ENCODE measurements at places on chromosomes 6 and 20.

- no peaks in the 10 kb centered on the region for H3K27me3 ChIP-seq
- H3K36me3 ChIP-seq: peaks cover 2% of the 10 kb centered on the region
- H3K4me1 ChIP-seq: peaks cover 16% of the 10 kb centered on the region
- DNase-seq: no peak
Observed at GRCh38 chr6:10556992-10557391, 35.8 kb downstream of the GCNT2 start.

DNA sequence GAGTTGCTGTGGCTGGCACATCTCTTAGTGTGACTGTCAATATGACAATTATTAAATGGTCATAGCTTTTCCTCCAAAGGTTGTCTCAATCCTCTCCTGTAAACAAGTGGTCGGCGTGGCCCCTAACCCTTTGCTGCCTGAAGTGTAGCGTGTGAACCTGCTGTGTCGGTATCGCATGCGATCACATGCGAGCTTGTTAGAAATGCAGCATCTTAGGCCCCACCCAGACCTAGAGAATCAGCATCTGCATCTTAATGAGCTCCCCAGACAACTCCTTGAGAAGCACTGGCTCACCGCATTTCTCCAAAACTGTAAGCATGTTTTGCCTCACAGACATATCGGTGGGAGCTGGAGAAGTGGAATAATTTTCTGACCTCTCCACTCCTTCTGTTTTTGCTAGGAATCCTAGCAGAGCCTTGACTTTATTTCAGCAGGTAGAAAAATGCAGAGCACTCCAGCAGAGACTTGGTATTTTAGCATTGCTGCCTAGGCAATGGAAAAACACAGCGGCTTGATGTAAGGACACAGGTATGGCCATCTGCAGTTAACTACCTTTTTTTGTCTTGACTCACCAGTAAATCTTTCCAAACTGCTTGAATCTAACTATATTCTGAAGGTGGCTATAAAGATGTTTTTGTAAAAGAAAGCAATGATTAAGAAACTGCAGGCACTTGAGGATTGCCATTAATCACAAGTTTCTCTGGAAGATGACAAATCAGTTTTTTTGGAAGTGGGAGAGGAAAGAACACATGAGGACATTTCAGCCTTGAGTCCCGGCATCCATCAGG is 67.6 kb downstream of the PSMG4 start:
- H3K27me3 ChIP-seq: no peaks in the 10 kb centered on the region
- H3K36me3 ChIP-seq: peaks cover 2% of the 10 kb centered on the region
- H3K27ac ChIP-seq: no peak overlapping the region

- no peaks in the 10 kb centered on the region for H3K36me3 ChIP-seq
- H3K27me3 ChIP-seq: no peaks in the 10 kb centered on the region
- no peak overlapping the region for H3K4me3 ChIP-seq
- peak overlapping the region; percentile 53 for H3K27ac ChIP-seq
Observed at GRCh38 chr20:47379433-47380150, 23.1 kb upstream of the ZMYND8 start.

GRCh38 chr6:9532621-9533557 is 882.0 kb downstream of the TFAP2A start:
- no peak overlapping the region for H3K4me3 ChIP-seq
- no peaks in the 10 kb centered on the region for H3K4me1 ChIP-seq
- no peaks in the 10 kb centered on the region for H3K36me3 ChIP-seq
- H3K27me3 ChIP-seq: no peaks in the 10 kb centered on the region
- H3K27ac ChIP-seq: no peak overlapping the region

- H3K27me3 ChIP-seq: peaks cover 9% of the 10 kb centered on the region
- H3K4me1 ChIP-seq: peaks cover 33% of the 10 kb centered on the region
- DNase-seq: no peak
- H3K4me3 ChIP-seq: no peak overlapping the region
- H3K27ac ChIP-seq: no peak overlapping the region
Observed at GRCh38 chr6:35494161-35494563, 2.7 kb downstream of the TEAD3 start.

DNA sequence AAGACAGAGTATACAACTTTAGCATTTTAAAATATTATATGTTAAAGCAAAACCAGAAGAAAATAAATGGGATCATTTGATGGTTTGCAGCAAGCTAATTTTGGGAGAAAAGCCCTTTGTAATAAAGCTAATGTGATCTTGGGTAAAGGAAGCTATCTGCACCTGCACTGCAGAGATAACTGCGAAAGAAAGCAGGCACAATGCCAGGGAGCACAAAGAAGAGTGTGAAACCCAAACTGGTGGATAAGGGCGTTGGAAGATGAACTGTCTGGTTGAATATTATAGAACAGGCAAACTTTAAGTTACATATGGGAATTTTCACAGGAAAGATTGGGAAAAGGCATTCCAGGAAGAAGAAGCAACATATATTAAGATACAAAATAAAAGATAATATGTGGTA is 179.2 kb upstream of the KHDRBS2 start:
- H3K27ac ChIP-seq: no peak overlapping the region
- no peaks in the 10 kb centered on the region for H3K27me3 ChIP-seq
- H3K4me1 ChIP-seq: no peaks in the 10 kb centered on the region
- DNase-seq: no peak
- no peaks in the 10 kb centered on the region for H3K36me3 ChIP-seq

GRCh38 chr6:111798281-111798725 is 74.9 kb downstream of the FYN start:
- no peak overlapping the region for H3K4me3 ChIP-seq
- H3K4me1 ChIP-seq: peaks cover 57% of the 10 kb centered on the region
- peak overlapping the region; percentile 98 for H3K27ac ChIP-seq
- no peaks in the 10 kb centered on the region for H3K27me3 ChIP-seq

GRCh38 chr6:36219081-36219480 is 22.5 kb downstream of the BRPF3 start:
- H3K27me3 ChIP-seq: no peaks in the 10 kb centered on the region
- no peak overlapping the region for H3K27ac ChIP-seq
- no peak for DNase-seq
- H3K4me1 ChIP-seq: peaks cover 15% of the 10 kb centered on the region
- no peak overlapping the region for H3K4me3 ChIP-seq

- peaks cover 46% of the 10 kb centered on the region for H3K4me1 ChIP-seq
- peak overlapping the region; percentile 97 for H3K27ac ChIP-seq
- DNase-seq: peak; percentile 38
- H3K36me3 ChIP-seq: peaks cover 12% of the 10 kb centered on the region
- H3K4me3 ChIP-seq: peak overlapping the region; percentile 99
Observed at GRCh38 chr20:35490736-35491181, 35.4 kb downstream of the CEP250 start.

GRCh38 chr6:72283571-72283970 is 338.3 kb upstream of the KCNQ5 start:
- no peaks in the 10 kb centered on the region for H3K4me1 ChIP-seq
- no peaks in the 10 kb centered on the region for H3K27me3 ChIP-seq
- DNase-seq: no peak
- no peak overlapping the region for H3K27ac ChIP-seq

GRCh38 chr6:144119376-144119775 is 24.0 kb upstream of the SF3B5 start:
- peaks cover 12% of the 10 kb centered on the region for H3K27me3 ChIP-seq
- peaks cover 2% of the 10 kb centered on the region for H3K36me3 ChIP-seq
- DNase-seq: no peak
- no peaks in the 10 kb centered on the region for H3K4me1 ChIP-seq

GRCh38 chr6:89599727-89600126 is 38.8 kb downstream of the LYRM2 start:
- H3K36me3 ChIP-seq: no peaks in the 10 kb centered on the region
- DNase-seq: no peak
- no peak overlapping the region for H3K27ac ChIP-seq
- H3K4me1 ChIP-seq: peaks cover 5% of the 10 kb centered on the region

- no peak overlapping the region for H3K27ac ChIP-seq
- H3K4me3 ChIP-seq: no peak overlapping the region
- DNase-seq: no peak
- no peaks in the 10 kb centered on the region for H3K27me3 ChIP-seq
Observed at GRCh38 chr6:81995548-81996289, 243.2 kb upstream of the TENT5A start.

DNA sequence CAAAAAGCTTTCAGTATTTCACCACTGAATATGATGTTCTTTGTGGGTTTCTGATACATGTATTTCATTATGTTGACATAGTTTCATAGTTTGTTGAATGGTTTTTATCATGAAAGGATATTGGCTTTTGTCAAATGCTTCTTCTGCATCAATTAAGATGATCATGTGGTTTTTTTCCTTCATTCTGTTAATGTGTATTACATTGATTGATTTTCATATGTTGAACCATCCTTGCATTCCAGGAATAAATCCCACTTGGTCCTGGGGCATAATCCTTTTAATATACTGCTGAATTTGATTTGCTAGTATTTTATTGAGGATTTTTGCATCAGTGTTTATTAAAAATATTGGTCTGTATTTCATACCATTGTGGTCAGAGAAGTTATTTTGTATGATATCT is 70.9 kb upstream of the BHLHE23 start:
- no peak overlapping the region for H3K27ac ChIP-seq
- peaks cover 15% of the 10 kb centered on the region for H3K27me3 ChIP-seq
- no peaks in the 10 kb centered on the region for H3K4me1 ChIP-seq

DNA sequence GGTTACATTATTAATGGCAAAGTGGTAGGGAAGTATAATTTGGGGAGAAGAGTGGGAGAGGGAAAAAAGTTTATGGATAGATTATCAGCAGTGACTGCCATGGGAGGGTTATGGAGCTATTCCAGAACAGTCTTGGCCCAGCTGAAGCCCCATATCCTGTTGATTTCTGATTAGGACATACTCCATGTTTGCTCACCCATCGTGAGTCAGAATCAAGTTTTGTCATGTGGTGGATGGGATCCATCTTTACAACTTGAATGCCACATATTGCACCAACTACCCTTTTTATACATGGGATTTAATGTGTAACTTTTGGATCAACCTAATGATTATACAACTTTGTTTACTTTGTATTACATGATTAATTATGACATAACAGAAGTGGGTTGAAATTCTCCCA is 217.0 kb downstream of the HAO1 start:
- H3K36me3 ChIP-seq: no peaks in the 10 kb centered on the region
- no peaks in the 10 kb centered on the region for H3K4me1 ChIP-seq
- no peak for DNase-seq

DNA sequence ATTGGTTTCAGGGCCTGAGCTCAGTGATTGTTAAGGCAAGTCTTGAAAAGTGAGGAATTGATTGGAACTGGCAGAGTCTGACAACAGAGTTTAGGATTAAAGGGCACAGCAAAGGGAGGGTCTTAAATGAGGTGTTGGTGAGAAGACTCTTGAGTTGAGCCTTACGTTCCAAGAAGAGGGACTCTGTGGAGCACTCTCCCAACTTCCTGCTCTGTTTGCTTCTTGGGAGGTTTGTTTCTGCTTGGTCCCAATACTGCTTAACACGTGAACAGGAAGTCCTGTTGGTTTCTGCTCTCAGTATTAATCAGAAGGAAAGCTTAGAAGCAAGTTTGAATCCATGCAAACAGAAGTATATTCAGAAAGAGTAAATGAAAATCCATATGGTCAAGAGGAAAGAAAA is 15.6 kb upstream of the SYNDIG1 start:
- no peak for DNase-seq
- no peak overlapping the region for H3K27ac ChIP-seq
- H3K36me3 ChIP-seq: no peaks in the 10 kb centered on the region
- H3K4me1 ChIP-seq: no peaks in the 10 kb centered on the region
- H3K4me3 ChIP-seq: no peak overlapping the region
- H3K27me3 ChIP-seq: peaks cover 54% of the 10 kb centered on the region

DNA sequence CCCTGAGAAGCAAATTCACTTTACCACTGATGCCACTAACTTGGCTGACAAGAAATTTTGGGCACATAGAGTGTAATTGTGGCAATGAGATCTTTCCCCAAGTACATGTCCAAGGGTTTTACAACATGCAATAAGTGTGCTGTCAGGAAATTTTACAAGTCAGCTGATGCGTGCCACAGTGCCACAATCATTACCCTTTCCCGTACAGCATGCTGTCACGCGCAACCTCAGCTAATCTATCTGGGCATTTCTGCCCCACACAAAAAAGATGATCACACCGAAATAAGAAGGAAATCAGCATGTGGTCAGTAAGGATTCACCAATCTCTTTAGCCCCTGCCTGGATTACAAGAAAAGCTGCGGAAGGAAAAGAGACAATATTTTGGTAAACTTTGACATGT is 163.6 kb upstream of the PREP start:
- H3K36me3 ChIP-seq: peaks cover 5% of the 10 kb centered on the region
- no peak overlapping the region for H3K27ac ChIP-seq
- no peak for DNase-seq
- no peak overlapping the region for H3K4me3 ChIP-seq
- H3K4me1 ChIP-seq: no peaks in the 10 kb centered on the region

GRCh38 chr20:3924304-3925112 is 35.3 kb downstream of the PANK2 start:
- no peaks in the 10 kb centered on the region for H3K27me3 ChIP-seq
- peak overlapping the region; percentile 88 for H3K27ac ChIP-seq
- H3K4me3 ChIP-seq: peak overlapping the region; percentile 45
- no peak for DNase-seq
- H3K36me3 ChIP-seq: peaks cover 7% of the 10 kb centered on the region
- peaks cover 25% of the 10 kb centered on the region for H3K4me1 ChIP-seq

GRCh38 chr20:43653966-43654365 is 12.9 kb upstream of the MYBL2 start:
- no peaks in the 10 kb centered on the region for H3K36me3 ChIP-seq
- H3K4me1 ChIP-seq: peaks cover 3% of the 10 kb centered on the region
- H3K4me3 ChIP-seq: no peak overlapping the region
- DNase-seq: no peak

GRCh38 chr20:6590891-6591637 is 176.4 kb upstream of the BMP2 start:
- H3K4me3 ChIP-seq: no peak overlapping the region
- H3K27ac ChIP-seq: no peak overlapping the region
- H3K36me3 ChIP-seq: no peaks in the 10 kb centered on the region
- no peak for DNase-seq
- no peaks in the 10 kb centered on the region for H3K4me1 ChIP-seq

GRCh38 chr20:3248167-3248992 is 9.4 kb upstream of the SLC4A11 start:
- DNase-seq: no peak
- H3K27me3 ChIP-seq: peaks cover 11% of the 10 kb centered on the region
- peak overlapping the region; percentile 52 for H3K4me3 ChIP-seq
- H3K36me3 ChIP-seq: peaks cover 4% of the 10 kb centered on the region
- peaks cover 3% of the 10 kb centered on the region for H3K4me1 ChIP-seq
- no peak overlapping the region for H3K27ac ChIP-seq

GRCh38 chr6:2826131-2826530 is 15.5 kb downstream of the SERPINB1 start:
- H3K4me3 ChIP-seq: no peak overlapping the region
- H3K4me1 ChIP-seq: peaks cover 8% of the 10 kb centered on the region
- DNase-seq: no peak
- H3K36me3 ChIP-seq: peaks cover 2% of the 10 kb centered on the region

GRCh38 chr6:14674867-14675648 is 557.5 kb downstream of the CD83 start:
- no peaks in the 10 kb centered on the region for H3K36me3 ChIP-seq
- peaks cover 11% of the 10 kb centered on the region for H3K4me1 ChIP-seq
- no peak overlapping the region for H3K4me3 ChIP-seq
- no peak for DNase-seq
- H3K27me3 ChIP-seq: no peaks in the 10 kb centered on the region

Measured in T-helper 17 cell (primary cell).